Stimulated activated CD4-positive, alpha-beta T cell treated with anti-CD3 and anti-CD28 coated beads, Interleukin-2, amount 100 ng/mL, for 4 hours (primary cell): ENCODE measurements at places on chromosomes 3 and 15.
A peak's percentile ranks its signal among the peaks of the same experiment; 100 is the strongest.

DNA sequence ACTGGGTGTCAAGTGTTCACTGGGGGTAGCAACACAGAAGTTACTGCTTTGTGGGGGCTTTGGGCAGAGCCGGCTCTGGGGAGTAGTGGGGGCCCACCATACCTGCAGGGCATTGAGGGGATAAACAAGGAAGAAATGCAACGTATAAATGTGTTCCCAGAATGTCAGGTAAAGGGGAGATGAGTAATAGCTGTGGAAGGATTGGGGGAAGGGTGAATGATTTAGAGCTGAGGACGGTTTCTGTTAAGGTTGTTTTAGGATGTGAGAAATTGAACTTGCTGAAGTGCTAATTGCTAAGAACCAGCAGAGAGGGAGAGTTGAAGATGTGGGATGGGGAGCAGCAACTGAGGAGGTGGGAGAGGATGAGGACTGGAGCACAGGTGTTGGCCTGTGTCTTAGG, 10.7 kb downstream of the SCG5 start:
- no peak for DNase-seq

- no peak for DNase-seq
These were observed 29.1 kb downstream of the PTX3 start for GRCh38 chr3:157465741-157466140.

DNA sequence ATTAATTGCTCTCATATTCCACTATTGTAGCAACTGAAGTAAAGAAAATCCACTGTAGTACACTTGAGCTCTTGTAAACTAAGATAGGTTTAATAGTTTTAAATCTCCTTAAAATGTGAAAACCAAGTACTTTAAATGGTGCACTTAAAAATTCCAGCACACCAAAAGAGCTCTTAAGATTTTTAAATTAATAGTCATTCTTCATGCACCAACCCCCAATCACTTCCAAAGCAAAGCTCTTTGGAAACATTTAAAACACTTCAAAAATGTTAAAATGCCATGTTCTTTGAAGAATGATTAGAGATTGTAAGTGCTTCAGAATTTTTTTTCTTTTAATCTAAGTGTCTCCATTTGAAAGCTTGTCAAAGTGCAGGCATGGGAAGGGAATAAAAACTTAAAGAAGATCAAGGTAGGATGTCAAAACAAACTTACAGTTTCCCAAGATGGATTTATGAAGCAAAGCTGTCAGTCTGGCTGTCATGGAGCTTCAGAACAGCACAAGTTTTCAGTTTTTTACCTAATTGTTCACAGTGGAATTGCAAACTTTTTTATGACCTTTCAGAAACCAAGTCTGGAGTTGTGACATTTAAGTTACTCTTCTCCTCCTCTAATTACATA, 84.3 kb downstream of the ARPP21 start:
- DNase-seq: no peak

GRCh38 chr3:21744793-21745192, 6.2 kb downstream of the ZNF385D start:
- no peak for DNase-seq

GRCh38 chr15:28917791-28918140, 32.0 kb downstream of the APBA2 start:
- no peak for DNase-seq

- DNase-seq: no peak
These were observed 74.9 kb downstream of the TOP2B start for GRCh38 chr3:25589783-25590258.

DNA sequence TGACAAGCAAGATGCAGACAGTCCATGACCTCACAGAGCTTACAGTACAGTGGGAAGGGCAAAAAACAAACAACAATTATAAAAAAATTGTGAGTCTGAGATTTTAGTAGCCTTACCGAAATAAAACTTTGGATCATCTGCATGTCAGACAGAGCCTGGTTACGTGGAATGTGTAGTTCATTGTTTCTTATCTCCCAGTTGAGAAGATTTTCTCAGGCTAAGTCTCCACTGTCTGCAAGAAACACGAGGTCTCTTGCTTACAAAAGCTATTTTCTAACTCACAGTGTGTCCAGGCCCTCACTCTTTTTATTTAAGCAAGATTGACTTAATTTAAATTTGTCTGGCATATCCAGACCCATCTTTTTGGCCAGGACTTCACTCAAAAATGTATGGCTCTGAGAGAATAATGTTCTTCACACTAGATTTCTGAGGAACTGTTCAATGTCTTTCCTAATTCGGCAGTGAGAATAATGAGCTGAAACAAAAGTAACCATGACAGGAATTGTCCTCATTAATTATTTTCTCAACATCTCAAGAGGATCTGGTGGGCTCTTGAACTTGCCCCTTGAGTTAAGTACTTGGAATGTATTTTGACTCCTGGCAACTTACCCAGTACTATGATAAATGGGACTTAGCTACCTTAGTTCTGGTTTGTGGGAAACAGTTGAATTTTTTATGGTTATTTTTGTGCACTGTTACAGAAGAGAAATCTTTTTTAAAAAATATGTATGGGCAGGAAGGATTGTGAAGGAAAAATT, 265.1 kb upstream of the COL8A1 start:
- no peak for DNase-seq

DNA sequence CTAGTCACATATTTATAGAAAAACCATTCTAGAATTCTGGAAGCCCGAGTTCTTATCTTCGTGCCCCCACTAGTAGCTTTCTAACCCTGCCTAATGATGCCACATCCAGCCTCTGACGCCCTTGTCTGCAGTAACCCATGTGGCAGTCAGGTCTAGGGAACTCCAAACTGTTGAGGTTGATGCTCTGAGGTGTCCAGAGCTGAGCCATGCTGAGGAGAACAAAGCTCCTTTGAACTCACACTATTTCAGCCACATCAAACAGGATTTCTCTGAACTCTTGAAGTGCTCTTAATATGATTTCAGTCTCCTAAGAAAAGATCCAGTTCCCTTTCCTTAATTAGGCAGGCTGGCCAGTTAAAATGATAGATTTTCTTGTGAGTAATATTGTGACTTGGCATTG, 150.5 kb upstream of the ST8SIA2 start:
- no peak for DNase-seq

- DNase-seq: no peak
These were observed 44.6 kb downstream of the ARHGAP31 start for GRCh38 chr3:119338754-119339153.

- DNase-seq: no peak
These were observed 88.0 kb downstream of the NUP210 start for GRCh38 chr3:13332158-13332557.

DNA sequence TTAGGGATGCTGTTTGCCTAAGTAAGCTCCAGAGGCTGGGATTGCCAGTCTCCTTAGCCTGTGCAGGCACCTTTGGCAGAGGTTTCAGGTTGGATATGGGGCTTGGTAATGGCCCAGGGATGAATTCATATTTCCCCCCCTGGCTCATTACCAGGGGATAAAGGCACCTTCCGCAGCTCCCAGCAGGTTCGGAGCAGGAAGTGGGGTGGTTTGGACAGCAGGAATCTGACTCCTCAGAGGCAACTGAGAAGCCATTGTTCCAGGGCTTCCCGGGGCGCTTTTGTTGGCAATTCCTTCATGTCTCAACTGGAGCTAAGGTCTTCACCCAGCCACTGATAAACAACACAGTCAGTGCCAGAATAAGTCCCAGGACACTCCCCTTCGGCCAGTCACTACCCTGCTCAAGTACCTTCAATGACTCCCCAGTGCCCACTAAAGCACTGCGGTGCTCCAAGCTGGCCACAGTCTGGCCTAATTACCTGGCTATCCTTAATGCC, 85.3 kb upstream of the SLC6A6 start:
- no peak for DNase-seq

GRCh38 chr3:101351829-101352228, 31.5 kb upstream of the IMPG2 start:
- no peak for DNase-seq

- no peak for DNase-seq
These were observed 34.9 kb downstream of the LRRC3B start for GRCh38 chr3:26657348-26657976.

- DNase-seq: no peak
These were observed 194.3 kb downstream of the BCHE start for GRCh38 chr3:165642761-165643420.

DNA sequence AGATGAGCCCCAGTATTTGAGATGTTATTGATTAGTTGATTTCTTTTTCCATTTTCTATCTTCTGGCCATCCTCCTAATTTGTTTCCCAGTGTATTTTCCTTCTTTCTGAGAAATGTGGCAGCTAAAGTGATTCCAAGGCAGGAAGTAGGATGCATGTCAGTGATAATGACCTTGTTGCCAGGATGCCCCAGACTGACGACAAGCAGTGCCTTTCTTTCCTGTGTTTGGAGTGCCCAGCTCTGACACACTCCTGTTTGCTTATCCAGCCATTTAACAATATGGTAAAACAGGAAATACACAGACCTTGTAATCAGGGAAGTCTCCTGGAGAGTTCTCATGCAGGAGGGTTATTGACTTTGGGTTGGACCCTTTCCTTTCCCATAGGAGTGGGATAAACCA, 20.4 kb downstream of the TMOD2 start:
- no peak for DNase-seq

GRCh38 chr3:187802928-187803259, 57.6 kb upstream of the BCL6 start:
- peak; percentile 40 for DNase-seq

DNA sequence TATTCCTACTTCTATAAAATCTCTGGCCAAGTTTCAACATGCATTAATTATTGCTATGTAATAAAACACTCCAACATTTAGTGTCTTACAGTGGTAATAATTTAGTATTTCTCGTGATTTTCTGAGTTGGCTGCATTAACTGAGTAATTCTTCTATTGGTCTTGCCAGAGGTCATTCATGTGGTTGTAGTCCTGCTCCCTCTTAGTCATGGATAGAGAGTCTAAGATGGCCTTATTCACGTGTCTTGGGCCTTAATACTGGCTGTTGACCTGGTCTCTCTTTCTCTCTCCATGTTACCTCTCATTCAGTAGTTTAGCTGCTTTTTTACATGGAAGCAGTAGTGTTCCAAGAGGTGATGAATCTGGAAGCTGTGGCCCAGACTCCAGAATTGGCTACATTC, 140.1 kb upstream of the ZBTB20 start:
- DNase-seq: no peak

GRCh38 chr3:37861620-37862041, at the start of gene CTDSPL:
Gene CTDSPL, plus strand, starts transcription at chr3:37861880. Its CDS starts 320 bp downstream, at chr3:37862200.
- no peak for DNase-seq

GRCh38 chr3:155602307-155602706, 142.6 kb downstream of the PLCH1 start:
- DNase-seq: no peak

DNA sequence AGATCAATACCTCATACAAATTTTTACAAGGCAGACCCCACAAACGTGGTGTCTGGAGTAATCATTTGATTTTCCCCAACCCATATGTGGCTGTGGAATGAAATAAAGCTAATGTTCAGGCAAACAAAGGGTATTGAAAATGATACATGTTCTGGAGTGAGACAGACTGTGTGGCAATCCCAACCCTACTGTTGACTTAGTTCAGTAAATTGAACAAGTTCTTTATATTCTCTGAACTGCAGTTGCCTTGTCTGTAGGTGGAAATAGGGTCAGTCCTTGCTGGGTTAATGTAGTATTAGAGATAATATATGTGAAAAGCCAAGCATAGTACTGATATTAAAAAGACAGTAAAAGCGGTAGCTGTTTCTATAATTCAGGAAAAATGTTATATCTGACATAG, 69.0 kb downstream of the GRM7 start:
- no peak for DNase-seq

- no peak for DNase-seq
These were observed 333 bp upstream of the MTFMT start for GRCh38 chr15:65029736-65030208.

GRCh38 chr3:30518872-30519271, 87.5 kb upstream of the TGFBR2 start:
- no peak for DNase-seq

DNA sequence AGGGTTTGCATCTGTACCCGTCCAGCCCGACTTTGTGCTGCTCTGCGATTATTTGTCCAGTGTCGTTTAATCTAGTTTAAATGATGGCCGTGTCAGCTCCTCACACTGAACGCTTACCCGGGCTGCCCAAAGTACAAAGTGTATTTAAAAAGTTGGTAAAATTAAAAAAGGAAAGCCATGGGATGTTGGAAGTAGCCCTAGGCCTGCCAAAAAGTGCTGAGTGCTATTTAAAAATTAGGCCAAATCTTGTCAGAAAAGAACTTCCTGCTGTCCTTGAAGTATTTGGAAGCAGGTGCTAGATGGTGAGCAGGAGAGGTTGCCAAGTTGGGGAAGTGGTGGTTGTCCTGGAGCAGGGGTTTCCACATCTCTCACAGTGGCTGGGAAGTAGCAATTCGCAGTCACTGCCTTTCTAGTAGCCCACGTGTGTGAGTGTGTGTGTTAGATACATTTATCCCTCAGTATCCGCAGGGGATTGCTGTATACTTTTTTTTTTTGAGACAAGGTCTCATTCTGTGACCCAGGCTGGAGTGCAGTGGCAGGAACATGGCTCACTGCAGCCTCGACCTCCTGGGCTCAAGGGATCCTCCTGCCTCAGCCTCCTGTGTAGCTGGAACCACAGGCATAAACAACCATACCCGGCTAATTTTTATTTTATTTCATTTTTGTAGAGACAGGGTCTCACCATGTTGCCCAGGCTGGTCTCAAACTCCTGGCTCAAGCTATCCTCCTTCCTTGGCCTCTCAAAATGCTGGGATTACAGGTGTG, 664 bp downstream of the PPCDC start:
- DNase-seq: no peak

DNA sequence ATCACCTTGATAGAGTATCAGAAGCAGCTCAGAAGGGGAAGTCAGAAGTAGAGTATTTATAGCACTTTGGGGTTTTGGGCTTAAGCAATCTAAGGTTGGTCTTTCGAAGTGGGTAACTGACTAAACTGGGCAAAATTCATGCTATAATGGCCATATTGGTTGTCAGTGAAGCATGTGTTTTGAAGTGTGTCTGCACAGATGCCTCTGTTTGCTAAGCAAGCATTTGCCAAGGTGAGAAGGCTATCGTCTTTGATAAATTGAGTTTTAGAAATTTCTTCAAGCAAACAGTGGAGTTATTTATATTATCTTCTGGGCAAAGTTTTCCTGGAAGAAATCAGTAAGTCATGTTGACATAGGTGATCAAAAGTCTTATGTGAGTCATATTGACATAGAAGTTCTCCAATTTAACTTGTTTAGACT, 412.8 kb upstream of the TGFBR2 start:
- DNase-seq: no peak

- DNase-seq: no peak
These were observed 70.0 kb upstream of the HEG1 start for GRCh38 chr3:125125821-125126245.

GRCh38 chr3:144119633-144120032, 148.0 kb downstream of the DIPK2A start:
- DNase-seq: no peak

- DNase-seq: no peak
These were observed 21.9 kb downstream of the OXNAD1 start for GRCh38 chr3:16286751-16287543.

DNA sequence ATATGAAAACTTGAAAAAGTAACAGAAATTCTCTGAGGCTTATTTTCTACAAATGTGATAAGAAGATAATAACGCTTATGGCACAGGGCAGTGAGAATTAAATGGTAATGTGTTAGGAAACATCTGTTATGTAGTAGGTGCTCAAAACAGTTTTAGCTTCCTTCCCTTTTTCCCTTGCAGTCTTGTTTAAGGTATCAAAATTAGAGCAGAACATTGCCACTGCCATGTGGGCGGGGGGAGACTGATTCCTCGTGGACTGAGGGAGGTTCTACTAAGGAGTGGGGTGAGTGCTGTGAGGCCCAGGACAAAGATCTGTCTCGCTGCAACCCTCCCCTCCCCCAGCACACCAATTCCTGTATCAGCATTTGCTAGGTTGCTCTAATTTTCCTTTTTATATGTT, 702.4 kb downstream of the TUSC7 start:
- no peak for DNase-seq
